Hepatocyte (in vitro differentiated cells): ENCODE measurements at places on chromosomes 16 and 17.

GRCh38 chr17:17423656-17424055 is 53.1 kb upstream of the MED9 start:
- DNase-seq, result no peak

DNA sequence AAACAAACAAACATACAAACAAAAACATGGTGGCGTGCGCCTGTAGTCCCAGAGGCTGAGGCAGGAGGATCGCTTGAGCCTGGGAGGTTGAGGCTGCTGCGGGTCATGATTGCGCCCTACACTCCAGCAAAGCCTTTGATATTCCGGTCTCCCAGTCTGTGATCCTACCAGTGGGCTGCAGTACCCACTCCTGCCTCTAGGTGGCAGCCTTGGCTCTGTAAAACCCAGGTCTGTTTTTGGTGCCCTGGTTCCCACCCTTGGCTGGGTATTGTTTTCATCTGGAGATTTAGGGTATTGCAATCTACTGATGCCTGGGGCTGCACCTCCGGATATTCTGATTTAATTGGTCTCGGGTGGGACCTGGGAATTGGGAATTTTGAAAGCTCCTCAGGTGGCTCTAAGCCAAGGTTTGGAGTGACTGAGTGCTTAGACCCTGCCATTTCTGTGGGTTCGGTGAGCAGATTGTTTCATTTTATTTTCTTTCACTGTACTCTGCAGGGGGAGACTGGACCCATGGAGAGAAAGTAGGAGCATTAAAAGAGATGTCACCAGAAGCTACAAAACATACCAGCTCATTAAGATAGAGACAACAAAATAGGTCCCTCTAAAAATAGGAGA is 40.5 kb downstream of the MYH3 start:
- peak; percentile 83 for DNase-seq

GRCh38 chr16:81723098-81723723 is 55.9 kb upstream of the PLCG2 start:
- peak; percentile 92 for DNase-seq

DNA sequence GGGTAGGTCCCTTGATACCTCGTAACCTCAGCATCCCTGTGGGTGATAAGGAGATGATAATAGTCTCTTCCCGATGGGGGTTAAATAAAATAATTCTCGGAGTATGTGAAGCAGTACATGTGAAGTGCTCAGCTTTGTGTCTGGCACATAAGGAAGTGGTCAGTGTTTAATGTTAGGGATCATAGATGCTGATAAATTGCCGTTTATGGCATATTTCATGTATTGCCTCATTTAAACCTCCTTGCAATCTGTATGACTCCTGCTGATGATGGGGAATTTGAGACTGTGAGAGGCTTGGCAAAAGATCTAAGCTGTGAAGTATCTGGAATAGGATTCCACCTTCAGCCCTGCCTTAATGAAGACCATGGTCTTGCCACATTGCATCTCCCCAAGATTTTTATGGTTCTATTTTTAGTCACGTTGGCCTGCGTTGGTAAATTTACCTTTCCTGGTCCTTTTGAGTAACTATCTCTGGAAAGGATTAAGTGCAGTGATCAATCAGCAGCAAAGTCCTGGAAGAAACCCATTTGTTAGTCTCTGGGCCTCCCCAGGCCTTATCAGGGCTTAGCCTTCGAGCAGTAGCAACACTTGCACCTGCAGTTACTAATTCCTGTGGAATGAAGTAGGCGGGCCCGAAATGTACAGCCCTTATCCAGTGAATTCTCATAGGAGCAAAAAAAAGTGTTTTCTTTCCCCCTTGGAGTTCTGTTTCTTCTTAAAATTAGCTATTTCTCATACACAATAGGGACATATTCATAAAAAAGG is 144.9 kb downstream of the WWOX start:
- peak; percentile 79 for DNase-seq

DNA sequence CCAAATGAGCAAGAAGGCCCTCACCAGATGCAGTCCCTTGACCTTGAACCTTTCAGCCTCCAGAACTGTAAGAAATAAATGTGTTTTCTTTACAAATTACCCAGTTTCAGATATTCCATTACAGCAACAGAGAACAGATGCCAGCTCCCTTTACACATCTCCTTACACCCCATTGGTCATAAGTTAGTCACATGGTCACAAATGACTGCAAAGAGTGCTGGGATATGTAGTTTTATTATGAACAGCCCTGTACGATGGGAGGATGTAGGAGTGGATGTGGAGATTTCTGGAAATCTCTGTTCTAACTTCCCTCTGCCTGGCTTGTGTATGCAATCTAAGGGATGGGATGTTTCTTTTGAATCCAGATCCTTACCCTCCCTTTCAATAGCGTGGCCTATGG is 13.3 kb upstream of the RPL38 start:
- peak; percentile 26 for DNase-seq

DNA sequence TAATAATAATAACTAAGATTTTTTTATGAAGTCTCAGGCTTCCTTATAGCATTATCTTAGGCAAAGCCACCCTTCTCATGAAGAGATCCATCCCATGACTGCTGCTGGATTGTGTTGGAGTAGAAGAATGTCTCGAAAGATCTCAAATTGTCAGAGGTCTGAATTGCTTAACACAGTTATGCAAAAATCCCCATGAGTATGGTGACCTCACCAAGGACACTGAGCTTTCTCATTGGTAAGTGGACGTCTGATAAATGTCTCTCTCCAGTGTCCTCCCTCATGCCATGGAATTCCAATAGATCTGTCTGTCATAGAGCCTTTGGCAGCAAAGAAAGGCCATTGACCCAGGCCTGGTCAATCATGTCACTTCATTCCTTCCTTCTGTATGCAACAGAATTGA is 264.5 kb downstream of the CDH11 start:
- DNase-seq, result no peak

GRCh38 chr16:19417640-19418039 is at the start of gene TMC5:
Gene TMC5, plus strand, starts transcription at chr16:19417883. Its CDS starts 22,156 bp downstream, at chr16:19440039.
- DNase-seq, result no peak

DNA sequence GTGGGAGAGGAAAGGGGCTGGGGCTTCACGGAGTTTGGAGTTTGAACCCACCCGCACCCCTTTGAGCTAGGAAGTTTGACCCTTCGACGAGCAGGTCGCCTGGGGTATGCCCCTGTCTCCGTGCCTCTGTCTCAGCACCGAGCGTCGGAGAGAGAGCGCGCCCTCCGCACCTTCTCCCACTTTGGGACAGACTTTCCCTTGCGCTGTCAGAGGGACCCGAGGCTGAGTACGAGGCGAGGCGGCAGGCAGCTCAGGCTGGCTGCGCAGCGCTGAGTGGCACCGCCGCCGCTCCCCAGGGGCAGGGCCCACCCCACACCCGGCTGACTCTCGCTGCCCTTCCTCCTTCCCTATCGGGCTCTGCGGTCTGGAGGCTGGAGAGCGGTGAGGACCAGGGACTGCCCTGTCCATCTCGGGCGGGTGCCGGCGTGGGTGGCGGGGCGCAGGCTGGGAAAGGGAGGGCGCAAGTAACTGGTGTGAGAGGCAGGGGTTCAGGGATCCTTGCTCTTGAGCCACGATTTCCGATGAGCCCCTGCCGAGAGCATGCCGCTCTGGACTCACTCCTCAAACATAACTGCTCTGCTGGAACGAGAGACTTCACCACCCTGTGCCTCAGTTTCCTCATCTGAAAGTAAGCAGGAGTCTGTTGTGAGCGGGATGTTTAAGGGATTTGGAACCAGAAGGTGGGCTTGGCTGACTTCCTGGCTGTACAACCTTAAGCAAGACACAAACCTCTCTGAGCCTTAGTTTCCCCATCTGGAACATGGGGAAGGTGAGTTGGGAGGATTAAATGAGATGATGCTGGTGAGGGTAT is 981 bp downstream of the BEAN1 start:
- DNase-seq, result peak; percentile 39

DNA sequence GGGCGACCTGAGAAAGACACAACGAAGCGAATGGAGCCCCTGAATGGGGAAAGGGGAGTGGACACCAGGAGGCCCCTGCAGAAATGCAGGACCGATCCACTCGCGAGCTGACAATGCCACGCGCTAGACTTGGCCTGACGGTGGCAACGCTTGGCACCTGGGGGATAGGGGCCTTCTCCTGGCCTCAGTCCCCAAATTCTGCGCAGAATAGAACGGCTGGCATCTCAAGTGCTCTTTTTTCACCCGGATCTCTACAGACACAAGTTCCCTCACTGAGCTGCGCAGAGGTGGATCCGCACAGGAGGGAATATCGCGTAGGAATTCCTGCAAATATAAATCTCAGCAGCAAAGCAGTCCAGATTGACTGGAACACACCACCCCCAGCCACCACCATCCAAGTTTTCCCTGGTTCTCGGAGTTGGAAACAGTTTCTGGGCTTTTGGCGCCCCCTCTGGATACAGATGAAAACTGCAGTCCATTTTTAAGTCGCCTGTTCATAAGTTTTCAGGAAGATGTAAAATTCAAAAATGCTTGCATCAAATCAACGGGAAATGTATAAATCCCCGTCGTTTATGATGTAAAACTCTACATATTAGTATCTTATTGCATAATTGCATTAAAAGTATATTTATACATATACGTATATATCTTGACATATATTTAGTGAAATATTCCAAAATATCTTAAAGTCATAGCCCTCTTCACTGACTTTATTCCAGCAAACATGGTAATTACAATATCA is 2.3 kb upstream of the SOX9 start:
- peak; percentile 88 for DNase-seq

- peak; percentile 88 for DNase-seq
Observed at GRCh38 chr17:82231562-82232321, 2.9 kb downstream of the SLC16A3 start.

DNA sequence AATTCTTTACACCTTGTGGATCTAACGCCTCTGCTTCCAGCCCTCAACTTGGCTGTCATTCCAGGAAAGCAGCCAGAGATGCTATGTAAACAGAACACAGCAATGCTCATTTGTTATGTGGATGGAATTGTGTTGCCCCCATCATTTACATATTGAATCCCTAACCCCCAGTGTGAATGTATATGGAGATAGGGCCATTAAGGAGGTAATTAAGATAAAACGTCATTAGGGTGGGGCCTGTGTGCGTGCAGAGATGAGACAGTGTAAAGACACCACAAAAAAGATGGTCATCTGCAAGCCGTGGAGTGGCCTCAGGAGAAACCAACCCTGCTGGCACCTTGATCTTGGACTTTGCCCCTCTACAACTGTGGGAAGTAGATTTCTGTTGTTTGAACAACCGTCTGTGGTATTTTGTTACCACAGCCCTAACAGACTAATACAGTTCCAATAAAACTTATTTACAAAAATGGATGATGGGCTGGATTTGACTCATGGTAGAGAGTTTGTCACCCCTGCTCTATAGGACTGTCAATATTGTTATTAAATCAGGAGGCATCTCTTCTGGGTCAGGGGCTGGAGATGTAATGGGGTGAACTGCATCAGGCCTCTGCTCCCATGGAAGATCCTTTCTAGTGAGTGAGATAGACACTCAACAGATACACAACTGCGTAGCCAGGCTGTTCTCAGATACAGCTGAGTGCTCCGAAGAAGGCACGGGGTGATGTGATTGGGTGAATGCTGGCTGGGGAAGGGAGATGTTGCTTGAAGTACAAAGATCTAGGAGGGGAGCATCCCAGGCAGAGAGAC is 339.0 kb downstream of the SNX29 start:
- DNase-seq, result peak; percentile 60

DNA sequence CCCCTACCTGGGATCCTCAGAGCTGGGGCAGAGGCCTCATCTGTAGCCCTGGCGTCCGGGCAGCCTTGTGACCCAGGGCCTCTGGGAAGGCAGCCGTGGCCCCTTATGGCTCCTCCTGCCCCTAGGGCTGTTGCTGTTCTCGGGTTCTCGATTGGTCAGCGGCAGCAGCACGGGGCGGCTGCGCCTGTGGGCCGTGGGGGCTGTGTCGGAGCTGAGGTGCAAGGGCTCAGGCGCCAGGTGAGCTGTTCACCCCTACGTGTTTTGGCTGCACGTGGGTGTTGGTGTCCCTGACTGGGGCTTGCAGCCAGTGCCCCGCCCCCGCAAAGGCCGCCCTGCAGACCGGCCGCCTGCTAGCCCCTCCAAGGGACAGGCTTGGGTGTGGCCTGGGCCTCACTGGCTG is 5.8 kb upstream of the RHOT2 start:
- DNase-seq, result no peak

GRCh38 chr16:66858740-66859396 is 14.7 kb downstream of the CA7 start:
- DNase-seq, result no peak

DNA sequence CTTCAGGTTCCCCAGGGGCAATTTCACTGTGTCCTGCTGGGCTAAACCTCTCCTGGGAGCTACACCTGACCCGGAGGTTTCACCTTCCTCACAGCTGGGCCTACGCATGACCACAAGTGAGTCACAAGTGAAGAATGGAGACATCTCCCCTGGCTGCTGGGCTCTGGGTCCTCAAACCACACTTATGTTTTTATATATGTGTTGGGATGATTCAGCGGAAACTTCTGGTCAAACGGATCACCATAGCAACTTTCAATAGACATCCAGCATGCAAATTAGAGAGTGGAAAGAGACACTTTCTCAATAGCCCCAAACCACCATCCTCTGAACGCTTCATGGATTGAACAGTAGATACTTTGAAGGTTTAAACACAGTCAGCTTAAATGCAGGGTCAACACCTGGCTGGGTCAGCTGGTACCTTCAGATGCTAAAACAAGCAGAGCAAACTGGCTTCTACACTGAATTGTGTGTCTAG is 28.0 kb upstream of the MAF start:
- no peak for DNase-seq

GRCh38 chr16:85625053-85625452 is 11.9 kb downstream of the GSE1 start:
- no peak for DNase-seq

- no peak for DNase-seq
Observed at GRCh38 chr17:78669975-78670518, 92.9 kb upstream of the DNAH17 start.
